Renal cortical epithelial cell (primary cell): ENCODE measurements at places on chromosomes 5 and 9. TPM values are rescaled to one million over a fixed set of nuclear protein-coding genes. Genes with fewer than 3 reads are reported as not detected.

Gene IQGAP2
- under 0.01 and 0.30 TPM in 2 replicates for total RNA-seq

Gene HCN1
- total RNA-seq, result under 0.01 TPM in 1 of 2 replicates, not detected in the other

Gene TPRN
- 4.5 and 10.6 TPM in 2 replicates for total RNA-seq

- no peak for DNase-seq
These were observed 563.3 kb downstream of the IRX1 start for GRCh38 chr5:4158750-4159447.

GRCh38 chr9:87307848-87308247, 189.8 kb upstream of the DAPK1 start:
- DNase-seq, result no peak

GRCh38 chr9:114691046-114691955, 9.3 kb upstream of the TEX48 start:
- peak; percentile 92 for DNase-seq

DNA sequence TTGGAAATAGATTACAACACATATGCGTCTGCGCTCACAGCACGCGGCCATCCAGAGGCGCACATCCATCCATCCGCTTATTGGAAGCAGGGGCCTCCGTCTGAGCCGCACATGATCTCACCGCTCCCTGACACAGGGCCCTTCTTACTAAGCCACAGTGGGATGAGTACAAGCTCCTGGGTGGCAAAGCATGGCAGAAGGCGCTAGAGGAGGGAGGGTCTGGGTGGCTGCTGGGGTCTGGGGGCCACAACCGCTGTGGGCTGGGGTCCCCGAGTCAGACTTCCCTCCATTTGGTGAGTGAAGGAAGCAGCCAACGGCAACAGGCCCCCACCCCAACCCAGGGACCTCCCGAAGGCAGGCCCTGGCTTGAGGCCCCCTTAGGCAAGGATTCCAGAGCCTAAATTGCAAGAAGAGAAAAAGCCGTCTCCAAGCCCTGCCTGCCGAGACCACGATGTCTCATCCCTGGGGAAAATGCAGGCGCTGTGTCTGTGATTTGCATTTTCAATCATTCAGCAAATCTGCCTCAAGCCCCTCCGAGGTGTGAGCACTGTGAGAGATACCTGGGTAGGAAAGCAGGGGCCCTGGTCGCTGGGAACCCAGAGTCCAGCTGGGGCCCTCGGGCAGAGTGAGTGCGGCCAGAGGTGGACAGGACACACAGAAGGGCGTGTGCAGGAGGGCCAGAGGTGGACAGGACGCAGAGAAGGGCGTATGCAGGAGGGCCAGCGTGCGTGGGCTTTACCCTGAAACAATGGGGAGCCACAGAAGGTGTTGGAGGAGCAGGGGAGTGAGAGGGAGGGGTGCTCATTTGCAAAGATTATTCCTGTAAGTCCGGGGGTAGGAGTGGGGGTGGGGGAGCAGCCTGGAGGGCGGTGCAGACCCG, 135.7 kb downstream of the OLFM1 start:
- DNase-seq, result no peak

DNA sequence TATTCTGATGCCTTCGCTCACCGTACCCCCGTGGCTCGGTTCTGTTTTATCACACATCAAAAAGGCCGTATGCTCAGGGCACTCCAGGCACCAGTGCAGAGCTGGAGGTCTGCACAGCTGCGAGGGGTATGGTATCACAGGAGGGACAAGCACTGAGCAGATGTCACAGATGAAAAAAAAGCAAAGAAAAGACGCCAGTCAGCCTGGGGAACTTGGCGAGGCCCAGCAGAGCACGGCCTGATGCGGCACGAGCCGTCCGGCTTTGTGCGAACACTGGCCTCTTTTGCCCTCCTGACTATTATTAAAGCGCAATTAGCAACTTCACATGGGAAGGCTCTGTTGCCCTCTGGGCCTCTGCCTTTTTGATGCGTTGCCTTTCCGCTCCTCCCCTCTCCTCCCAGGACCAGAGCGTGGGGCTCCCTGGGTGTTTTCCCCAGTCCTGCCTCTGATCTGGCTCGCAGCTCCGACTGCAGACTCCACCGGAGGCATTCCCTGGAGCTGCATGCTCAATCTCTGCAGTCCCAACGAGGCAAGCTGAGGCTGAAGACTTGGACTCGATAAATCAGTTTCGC, 44.4 kb downstream of the AK8 start:
- DNase-seq, result no peak

DNA sequence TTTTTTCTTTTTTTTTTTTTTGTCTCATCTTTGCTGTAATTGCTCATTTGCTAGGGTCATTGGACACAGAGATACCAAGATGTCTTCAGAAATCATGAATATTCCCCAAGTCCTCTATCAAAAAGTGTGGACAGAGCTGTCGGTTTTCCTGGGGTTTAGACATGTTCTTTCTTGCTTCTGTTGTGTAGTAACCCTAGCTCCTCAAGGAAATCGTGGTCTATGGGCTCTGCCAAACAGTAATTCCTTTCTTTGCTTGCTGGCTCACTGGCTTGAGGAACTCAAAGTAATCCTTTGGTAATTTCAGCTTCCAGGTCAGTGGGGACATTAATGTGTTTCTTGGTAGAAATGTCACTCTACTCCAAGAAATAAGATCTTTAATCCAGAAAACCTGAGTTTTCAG, 101.7 kb downstream of the TMC1 start:
- peak; percentile 35 for DNase-seq

GRCh38 chr5:103340717-103341388, 82.3 kb downstream of the MACIR start:
- no peak for DNase-seq

DNA sequence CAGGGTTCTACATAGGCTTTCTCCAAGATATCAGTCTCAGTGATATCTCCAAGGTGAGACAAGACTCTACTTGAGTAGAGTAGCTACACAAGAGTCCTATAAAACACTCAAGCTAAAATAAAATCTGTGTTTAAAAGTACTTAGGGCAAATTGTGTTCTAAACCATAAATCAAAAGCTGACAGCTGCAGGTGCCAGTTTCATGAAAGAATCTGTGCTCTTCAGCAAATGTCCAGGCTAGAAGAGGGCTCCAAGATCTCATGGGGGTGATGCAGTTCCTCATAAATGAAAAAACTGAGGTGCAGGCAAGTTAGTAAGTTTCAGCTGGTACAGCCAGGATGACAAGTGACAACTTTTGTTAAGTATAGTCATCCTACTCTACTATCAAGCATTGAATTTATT, 142.8 kb upstream of the TNPO1 start:
- DNase-seq, result no peak

GRCh38 chr9:34717996-34718614, 8.2 kb upstream of the CCL21 start:
- peak; percentile 10 for DNase-seq

DNA sequence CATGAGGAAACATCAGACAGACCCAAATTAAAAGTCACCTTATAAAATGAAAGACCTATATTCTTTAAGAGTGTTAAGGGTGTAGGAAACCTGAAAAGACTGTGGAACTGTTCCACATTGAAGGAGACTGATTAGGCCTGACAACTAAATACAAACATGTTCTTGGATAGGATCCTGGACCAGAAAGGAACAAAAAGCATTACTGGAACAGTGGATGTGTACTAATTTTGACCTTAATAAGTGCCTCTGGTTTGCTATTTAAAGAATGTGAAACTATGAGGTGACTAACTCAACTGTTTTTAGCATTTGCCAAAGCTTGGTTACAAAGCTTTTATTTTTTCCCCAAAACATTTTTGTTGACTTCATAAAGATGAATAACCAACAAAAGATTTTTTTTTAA, 340.6 kb downstream of the CAAP1 start:
- DNase-seq, result no peak

DNA sequence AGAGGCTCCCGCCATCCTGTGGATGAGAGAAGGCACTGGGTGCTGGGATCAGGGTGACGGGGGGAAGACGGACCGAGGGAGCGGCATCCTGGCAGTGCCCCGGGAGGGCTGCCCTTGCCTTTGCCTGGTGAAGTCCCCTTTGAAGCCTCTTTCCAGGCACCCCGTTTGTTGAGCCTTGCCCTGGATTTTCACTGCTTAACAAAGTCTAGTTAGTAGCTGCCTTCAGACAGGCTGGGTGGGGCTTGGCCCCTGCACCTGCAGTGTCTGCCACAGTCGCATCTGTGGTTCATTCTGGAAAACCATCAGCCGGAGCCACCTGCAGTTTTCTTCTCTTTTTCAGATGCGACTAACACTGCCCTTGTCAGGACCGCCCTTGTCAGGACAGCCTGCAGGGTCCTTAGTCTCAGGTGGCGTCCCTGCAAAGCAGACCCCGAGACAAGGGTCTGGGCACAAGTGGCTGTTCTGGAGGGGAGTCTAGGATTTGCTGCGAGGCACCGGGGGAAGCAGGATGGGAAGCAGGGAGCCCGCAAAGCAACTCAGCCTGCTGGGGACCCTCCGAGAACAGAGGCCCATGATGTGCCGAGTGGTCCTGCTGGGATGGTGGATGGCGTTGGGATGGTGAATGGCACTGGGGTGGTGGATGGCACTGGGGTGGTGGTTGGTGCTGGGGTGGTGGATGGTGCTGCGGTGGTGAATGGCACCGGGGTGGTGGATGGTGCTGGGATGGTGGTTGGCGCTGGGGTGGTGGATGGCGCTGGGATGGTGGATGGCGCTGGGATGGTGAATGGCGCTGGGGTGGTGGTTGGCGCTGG, 147.9 kb upstream of the COL5A1 start:
- no peak for DNase-seq

DNA sequence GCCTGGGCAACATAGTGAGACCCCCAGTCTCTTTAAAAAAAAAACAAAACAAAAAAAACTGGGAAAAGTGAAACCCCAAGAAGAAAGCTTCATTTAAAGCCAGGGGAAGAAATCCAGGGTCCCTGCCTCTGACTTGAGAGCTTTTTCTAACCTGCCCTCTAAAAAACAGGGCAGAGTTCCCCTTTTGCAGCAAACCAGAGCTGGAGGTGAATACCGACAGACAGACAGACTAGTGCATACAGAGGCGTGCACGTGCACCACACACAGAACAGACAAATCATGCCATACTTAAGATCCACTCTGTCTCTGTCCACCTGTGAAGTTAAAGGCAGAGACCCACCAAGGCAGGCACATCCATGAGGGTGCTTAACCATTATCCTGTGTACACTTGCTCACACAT, 11.7 kb upstream of the AQP3 start:
- DNase-seq, result no peak

DNA sequence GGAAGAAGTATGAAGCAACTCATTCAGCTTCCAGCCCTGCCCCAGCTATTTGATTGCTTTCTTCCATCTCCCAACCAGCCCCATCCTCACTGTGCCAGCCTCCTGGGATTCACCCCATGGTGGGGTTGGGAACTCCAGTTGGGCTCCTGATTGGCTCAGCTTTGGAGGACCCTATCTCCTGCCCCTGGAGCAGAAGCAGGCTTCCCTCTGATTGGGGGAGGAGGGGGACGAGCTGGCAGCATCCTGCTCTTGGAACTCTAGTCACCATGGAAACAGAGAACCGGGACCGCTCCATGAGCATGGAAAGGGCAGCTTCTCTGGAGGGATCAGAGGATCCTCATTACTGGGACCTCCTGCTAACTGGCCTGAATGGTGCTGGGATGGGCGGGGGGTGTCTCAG, 2.6 kb downstream of the SLC6A7 start:
- DNase-seq, result no peak

- DNase-seq, result no peak
These were observed 17.6 kb upstream of the NANS start for GRCh38 chr9:98038958-98039357.

DNA sequence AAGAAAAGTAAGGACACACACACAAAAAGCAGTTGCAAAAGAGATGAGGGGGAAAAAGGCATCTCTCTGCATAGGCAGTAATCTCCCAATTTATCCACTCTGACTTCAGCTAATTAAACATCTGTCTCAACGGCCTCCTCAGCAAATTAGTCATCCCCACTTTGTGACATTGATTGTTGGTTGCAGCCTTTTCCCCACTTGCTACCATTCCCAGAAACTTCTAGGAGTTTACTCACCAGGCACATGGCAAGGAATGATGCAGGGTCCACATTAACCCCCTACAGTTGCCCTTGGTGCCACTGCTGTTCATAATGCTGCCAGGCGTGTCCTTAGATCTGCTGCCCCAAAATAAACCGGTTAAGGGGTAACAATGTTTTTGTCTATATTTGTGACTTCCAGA, 174.6 kb downstream of the MAPKAP1 start:
- DNase-seq, result peak; percentile 68

DNA sequence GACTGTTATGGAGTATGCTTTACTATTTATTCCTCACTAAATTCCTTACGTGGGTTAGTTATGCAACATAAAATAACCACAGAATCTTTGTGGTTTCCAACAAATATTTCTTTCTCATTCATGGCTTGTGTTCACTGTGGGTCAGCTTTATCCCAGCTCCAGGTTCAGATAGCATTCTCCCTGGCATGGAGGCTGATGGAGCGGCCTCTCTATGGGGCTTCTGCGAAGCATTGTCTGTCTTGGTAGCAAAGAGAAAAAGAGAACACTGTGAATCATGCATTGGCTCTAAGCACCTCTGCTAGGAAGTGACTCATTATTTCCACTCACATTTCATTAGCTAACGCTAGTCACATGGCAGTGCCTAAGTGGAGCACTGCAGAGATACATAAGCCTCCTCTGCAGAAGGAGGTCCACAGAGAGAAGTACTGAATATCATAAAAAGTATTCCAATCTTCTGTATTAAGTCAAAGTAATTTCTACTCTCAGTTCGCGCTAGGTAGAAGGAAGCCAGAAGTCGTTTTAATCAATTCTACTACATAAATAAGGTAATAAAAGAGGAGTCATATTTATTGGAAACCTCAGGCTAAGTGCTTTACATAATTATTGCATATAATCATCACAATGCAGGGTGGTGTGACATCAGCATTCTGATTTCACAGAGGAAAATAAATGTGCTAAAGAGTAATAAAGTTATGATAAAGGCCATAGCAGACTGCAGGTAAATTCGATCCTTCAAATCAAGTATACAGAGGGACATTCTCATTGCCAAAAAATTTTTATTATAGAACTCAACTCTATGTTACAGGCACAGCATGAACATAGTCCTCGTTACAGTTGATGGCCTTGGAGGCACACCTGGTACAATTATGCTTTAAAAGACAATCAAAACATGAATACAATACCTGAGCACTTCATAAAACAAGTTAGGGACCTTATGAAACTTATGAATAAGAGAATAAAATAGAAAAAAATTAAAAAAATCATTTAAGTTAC, 531.1 kb downstream of the CETN3 start:
- DNase-seq, result peak; percentile 67

- no peak for DNase-seq
These were observed 76.6 kb upstream of the PRLR start for GRCh38 chr5:35306716-35307365.
